ENCODE measurements at places on chromosomes 4 and X. TPM values are rescaled to one million over a fixed set of nuclear protein-coding genes. Genes with fewer than 3 reads are reported as not detected.

FGF5 gene
- total RNA-seq: not detected

STK32B gene
- not detected for total RNA-seq

DNA sequence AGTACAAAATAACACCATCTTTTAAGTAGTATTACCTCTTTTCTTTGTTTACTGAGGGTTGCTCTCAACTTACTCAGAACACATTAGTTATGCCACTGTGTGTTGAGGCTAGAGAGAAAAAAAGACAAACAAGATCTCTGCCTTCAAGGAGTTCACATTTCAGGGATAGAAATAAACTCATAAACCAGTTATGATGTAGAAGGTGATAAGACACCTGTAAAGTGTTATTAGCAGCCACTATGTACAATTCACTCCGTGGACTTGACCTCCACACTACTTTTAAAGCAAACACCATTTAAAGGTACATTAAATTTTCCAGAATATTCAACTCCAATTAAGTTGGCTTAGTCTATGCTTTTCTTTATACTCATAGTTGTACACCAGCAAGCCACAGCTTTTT lies 278.0 kb downstream of the PDGFC start:
- H3K4me1 ChIP-seq: no peaks in the 10 kb centered on the region
- no peak overlapping the region for H3K4me3 ChIP-seq
- H3K36me3 ChIP-seq: no peaks in the 10 kb centered on the region
- H3K27me3 ChIP-seq: no peaks in the 10 kb centered on the region

- no peaks in the 10 kb centered on the region for H3K27me3 ChIP-seq
- H3K4me3 ChIP-seq: no peak overlapping the region
- no peak overlapping the region for H3K27ac ChIP-seq
Measured at GRCh38 chrX:55107911-55108310, 19.1 kb downstream of the PAGE2 start.

DNA sequence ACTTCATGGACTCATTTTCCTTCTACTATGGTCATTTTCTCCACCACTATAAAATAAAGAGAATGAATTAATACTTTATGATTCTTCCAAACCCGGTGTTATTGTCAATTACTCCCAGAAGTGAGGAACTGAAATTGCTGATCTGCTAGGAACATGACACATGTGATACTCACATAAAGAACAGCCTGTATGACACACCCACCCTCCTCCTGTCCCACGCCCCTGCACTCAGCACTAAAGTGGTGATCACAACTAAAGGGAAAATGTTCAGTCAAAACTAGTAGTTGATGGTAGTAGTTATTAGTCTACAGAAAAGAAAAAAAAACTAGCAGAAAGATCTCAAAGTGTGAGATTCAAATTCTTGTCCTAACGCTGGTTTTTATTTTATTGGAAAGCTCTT lies 1508.3 kb downstream of the RAPGEF2 start:
- no peaks in the 10 kb centered on the region for H3K4me1 ChIP-seq
- no peaks in the 10 kb centered on the region for H3K36me3 ChIP-seq
- DNase-seq: no peak
- no peak overlapping the region for H3K27ac ChIP-seq
- no peak overlapping the region for H3K4me3 ChIP-seq
- H3K27me3 ChIP-seq: no peaks in the 10 kb centered on the region

GRCh38 chr4:93879919-93880318 lies 51.4 kb downstream of the ATOH1 start:
- H3K4me1 ChIP-seq: no peaks in the 10 kb centered on the region
- no peak overlapping the region for H3K27ac ChIP-seq
- no peak overlapping the region for H3K4me3 ChIP-seq
- H3K36me3 ChIP-seq: no peaks in the 10 kb centered on the region

DNA sequence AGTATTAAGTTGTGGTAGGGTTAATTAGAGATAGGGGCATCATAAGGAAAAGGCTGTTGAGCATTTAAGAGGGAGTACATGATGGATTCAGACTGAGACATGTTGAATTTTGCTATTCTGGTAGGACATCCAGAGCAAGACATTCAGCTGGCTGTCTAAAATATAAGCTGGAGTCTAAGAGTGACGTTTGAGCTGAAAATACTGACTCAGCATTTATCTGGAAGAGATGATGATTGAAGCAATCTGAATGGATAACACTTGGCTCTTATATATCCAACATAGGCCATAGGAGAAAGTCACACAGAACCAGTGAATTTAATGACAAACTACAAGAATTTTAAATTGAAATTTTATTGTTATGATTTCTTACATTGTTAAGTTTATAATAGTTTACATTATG lies 114.3 kb downstream of the CENPC start:
- H3K27me3 ChIP-seq: no peaks in the 10 kb centered on the region
- H3K27ac ChIP-seq: no peak overlapping the region
- H3K4me3 ChIP-seq: no peak overlapping the region
- no peaks in the 10 kb centered on the region for H3K4me1 ChIP-seq
- no peak for DNase-seq
- peaks cover 38% of the 10 kb centered on the region for H3K36me3 ChIP-seq

- H3K27me3 ChIP-seq: peaks cover 8% of the 10 kb centered on the region
- no peak overlapping the region for H3K27ac ChIP-seq
- no peaks in the 10 kb centered on the region for H3K36me3 ChIP-seq
- no peaks in the 10 kb centered on the region for H3K4me1 ChIP-seq
Measured at GRCh38 chr4:176259330-176260090, 9.5 kb downstream of the ASB5 start.

DNA sequence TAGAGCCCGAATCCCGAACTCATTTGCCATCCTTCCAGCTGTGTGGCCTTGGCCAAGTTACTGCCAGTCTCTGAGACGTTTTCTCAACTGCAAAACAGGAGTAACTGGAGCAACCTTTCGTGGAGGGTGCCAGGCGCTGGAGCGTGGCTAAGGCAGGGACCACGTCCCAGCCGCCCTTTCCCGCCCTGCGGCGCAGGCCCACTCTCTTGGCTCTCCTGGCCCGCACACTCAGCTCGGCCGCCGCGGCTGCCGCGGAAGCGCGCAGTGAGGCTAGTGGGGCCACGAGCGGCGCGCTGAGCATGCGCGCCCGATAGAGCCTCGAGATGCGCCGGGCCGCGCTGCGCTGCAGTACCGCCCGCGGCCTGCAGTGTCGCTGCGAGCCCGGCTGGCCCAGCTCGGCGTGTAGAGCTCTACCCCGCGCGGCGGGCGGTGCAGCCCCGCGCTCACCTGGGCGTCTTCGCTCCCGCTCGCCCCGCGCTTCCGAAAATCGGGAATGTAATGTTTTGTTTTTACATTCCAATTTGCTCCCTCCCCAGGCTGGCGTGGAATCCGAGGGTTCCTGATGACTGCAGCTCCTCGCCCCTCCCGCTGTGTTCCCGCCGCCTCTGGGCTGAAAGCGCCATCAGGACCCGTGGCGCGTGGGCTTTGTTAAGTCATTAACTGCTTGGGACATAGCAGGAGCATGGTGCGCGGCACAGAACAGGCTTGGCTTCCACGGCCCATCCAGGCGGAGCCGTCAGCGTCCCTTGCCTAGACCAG lies 4.0 kb upstream of the ZNF518B start:
- H3K27ac ChIP-seq: no peak overlapping the region
- H3K36me3 ChIP-seq: peaks cover 6% of the 10 kb centered on the region
- DNase-seq: peak; percentile 87
- H3K27me3 ChIP-seq: peaks cover 39% of the 10 kb centered on the region
